ENCODE measurements at places on chromosomes 11 and 22.

GRCh38 chr22:19124377-19124776 is 2.2 kb upstream of the DGCR2 start:
- DNase-seq, result no peak

- DNase-seq, result no peak
Measured at GRCh38 chr11:21470521-21470920, 722.4 kb upstream of the ANO5 start.

GRCh38 chr22:20956258-20957101 is 10.6 kb upstream of the AIFM3 start:
- no peak for DNase-seq

GRCh38 chr22:17980015-17980590 is 44.3 kb downstream of the MICAL3 start:
- no peak for DNase-seq

GRCh38 chr22:31496735-31497146 is 405 bp downstream of the SFI1 start:
- no peak for DNase-seq

DNA sequence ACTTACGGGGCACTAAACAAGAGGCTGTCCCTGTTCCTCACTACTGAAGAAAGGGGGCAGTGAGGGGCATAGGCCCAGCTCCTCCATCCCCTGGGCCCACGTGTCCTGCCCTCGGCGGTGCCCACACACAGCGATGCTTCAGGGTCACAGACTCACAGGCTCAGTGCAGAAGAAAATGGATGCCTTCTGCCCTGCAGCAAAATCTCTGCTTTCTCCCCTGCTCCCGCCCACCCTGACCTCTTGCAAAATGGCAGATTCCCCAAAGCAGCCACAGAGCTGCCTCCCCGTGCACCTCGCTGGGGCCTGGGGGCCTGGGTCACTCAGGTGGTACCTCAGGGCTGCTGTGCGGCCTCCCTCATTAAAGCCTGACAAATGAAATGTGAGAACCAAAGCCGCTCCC is 204.0 kb downstream of the DSCAML1 start:
- DNase-seq, result no peak

DNA sequence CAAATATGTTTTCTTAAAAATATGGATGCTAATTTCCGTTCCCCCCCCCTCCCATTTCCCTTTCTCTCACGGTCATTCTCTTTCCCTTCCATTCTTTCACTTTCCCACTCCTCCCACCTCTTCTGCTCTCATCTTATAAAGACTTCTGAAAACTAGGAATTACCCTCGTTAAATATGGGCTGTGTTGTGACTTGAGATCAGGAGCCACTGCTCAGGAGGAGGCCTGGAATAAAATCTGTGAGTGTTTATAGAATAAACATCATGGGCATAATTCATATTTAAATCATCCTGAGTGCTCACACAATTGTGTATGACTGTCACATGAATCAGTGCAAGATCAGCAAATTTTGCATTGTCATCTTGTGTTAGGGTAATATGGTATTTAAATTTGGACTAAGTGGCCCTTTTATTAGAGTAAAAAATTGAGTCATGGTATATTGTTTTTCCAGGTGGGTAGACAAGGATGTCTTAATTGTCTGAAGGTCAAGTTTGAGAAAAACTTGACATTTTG is 208.0 kb downstream of the DDX10 start:
- no peak for DNase-seq

DNA sequence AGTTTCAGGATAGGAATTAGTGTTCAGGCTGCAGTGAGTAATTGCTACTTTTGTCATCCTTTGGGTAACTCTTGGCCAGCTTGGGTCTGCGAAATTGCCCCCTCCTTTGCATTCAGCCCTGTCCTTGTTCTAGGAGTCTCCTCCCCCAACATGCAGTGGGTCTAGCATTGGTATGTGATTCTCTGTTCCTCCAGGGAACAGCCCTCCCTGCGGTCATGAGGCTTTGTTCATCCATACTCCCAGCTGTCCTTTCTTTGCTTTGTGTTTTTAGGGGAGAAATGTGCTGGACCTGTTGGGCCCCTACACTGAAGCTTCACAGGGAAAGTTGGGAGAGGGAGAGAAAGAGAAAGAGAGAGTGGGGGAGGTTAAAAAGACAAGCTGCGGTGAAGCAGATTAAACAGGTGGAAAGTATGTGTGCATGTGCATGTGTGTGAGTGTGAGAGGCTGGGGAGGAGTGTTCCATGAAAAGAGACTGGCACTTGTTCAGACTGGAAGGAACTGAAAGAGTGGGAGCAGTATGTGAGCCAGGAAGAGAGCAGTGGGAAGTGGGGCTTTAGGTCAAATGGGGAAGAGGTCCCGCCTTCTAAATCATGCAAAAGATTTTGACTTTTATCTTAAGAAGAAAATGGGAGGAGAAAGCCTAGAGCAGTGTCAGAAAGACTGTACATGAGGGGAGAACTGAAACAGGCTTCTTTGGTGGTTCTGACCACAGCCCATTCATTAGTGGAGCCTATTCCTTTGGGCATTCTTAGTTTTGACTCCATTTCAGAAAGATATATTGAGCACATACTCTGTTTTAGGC is 17.9 kb upstream of the SESN3 start:
- no peak for DNase-seq

DNA sequence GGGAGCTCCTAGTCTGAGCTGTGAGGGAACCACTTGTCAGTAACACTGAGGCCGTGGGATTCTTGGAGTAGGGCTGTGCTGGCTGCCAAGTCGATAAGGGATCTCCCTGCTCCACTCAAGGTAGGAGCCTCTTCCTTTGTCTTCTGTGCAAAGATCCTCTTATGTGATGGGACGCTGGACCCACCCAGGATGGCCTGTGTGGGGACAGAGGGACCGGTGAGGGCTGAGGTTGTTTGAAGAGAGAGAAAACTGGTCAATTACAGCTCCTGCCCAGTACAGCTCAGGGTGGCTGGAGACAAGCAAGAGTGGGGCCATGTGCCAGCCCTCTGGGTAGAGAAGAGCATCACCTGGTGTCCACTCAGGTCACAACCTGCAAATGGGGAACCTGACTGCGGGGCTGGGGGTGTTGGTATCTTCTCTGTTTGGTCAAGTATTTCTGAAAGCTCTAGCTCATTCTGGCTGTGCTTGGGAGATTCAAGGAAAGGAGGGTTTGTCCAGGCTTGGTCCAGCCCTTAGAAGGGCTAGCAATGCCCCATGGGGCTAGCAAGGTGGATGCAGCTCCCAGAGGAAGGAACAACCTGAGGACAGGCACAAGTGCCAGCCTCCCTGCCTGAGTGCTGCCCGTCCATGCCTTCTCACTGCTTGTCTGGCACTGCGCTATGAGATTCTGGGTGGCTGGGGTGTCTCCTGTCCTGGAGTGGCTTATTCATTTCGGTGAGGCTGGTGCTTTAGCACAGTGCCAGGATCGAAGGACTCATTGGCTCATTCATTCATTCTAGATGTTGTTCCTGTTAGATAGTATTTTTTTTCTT is 27.6 kb upstream of the BAIAP2L2 start:
- DNase-seq, result no peak

DNA sequence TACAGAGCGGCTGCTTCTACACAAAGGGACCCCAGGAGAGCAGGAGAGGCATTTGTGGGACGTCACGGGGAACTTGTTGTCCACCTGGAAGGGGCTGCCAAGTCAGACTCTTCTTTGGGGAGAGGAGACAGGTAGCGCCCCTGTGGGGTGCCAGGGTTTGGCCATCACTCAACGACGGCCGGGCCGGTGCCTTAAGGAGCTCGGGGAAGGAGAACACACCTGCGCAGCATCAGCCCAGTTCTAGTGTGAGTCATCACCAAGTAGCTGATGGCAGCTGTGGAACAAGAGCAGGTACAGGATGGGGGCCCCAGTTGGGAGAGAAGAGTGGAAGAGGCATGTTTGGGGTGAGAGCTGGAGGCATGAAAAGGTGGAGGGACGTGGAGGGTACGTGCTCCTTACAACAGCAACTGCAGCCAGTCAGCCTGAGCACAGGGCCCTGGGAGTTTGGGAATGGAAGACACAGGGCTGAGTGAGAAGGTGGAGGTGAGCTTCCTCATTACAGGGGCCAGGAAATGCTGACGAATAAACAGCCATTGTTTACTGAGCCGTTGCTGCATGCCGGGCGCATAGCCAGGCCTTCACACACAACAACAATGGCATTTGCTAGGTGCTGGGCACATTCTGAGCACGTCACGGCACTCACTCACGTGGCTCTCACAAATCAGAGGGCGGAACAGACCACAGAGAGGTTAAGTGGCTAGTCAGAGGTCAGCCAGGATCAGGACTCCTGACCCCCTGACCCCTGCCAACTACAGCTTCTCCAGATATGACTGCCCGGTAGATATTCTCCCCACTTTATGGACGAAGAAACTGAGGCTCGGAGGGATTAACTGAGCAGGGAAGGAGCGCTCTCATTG is 29.1 kb upstream of the TP53I11 start:
- no peak for DNase-seq

GRCh38 chr22:39241794-39242594 is 2.8 kb downstream of the PDGFB start:
- DNase-seq, result no peak

DNA sequence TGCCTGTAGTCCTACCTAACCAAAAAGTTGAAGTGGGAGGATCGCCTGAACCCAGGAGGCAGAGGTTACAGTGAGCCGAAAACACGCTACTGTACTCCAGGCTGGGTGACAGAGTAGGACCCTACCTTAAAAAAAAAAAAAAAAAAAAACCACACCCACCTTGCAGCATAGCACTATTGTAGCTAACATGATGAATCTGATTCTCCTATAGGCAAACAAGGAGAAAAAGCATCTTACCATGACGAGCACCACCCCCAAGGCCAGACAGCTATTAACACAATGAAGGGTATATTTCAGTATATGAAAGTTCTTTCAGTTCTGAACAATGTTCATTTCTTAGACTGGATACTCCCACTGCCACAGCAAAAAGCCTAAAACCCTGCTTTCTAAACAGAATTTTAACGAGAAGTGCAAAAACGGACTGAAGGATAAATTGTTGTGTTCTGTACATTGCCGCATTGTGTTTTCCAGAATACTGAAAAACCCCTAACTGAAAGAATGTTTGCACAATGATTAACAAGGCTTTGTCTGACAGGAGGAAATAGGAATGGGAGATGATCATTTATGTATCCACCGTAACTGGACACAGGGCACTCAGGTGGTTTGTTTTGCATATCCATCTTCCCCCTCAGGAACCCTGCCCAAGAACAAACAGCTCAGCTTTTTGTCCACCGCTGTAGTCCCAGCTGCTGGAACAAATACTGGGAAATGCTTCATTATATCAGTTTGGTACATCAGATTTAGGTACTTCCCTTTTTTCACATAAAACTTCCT is 8.9 kb downstream of the PISD start:
- DNase-seq, result no peak

- no peak for DNase-seq
Measured at GRCh38 chr11:62142921-62143320, 19.1 kb downstream of the INCENP start.

DNA sequence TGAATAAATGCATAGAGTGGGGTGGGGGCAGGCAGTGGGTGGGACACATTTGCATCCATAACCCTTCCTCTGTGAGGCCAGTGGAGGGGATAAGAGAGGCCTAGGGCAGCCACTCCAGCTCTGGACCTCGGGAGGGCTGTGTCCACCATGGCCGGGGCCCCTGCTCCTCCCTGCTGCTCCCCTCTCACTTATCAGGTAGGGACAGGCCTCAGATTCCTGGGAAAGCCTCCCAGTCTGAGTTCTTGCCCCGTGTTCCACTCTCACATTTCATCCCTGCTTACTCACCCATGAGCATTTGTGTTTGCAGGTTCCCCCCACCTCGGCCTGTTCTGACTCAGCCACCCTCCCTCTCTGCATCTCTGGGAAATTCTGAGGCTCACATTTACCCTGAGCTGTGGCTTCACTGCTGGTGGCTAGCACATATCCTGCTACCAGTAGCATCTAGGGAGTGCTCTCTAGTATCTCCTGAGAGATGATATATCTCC is 128.7 kb upstream of the TOP3B start:
- DNase-seq, result peak; percentile 56

- DNase-seq, result no peak
Measured at GRCh38 chr22:37420686-37421467, 6.4 kb downstream of the ELFN2 start.

- no peak for DNase-seq
Measured at GRCh38 chr11:1860108-1860507, 7.2 kb downstream of the LSP1 start.

GRCh38 chr11:59894616-59895015 is 16.0 kb downstream of the OOSP3 start:
- DNase-seq, result no peak

All from skeletal muscle cell (primary cell).